ENCODE measurements at places on chromosomes 2 and 18.
A peak's percentile ranks its signal among the peaks of the same experiment; 100 is the strongest.

DNA sequence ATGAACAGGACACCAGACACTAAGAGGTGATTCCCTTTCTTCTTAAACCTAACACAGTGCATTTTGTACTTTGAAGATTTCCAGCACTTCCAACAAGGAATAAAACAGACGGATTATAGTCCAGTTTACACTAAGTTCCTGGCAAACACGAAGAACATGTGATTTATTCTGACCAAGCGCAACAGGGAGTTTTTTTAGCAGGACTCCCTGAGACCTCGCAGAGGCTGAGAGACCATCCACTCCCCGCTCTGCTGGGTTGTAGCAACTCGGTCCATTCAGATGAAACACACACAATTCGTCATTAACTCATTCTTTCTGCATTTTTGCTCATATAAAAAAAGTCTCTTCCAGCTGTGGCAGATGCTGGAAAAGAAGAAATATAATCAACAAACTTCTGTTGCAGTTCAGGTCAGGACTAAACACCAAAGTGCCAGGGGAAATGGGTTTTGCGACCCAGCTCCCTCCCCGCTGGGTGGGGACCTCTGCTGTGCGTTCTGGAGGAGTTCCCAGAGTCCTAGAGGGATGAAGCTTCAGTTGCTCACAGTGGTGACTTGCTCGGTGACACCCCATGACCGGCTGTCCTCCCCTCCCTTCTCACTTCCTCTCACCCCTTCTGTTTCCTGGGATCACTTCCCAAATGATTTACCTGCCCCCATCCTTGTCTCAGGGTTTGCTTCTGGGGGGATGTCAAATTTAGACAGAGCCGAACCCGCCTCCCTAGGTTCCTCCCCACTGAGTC lies 52.5 kb downstream of the KCNF1 start:
- no peak for DNase-seq

DNA sequence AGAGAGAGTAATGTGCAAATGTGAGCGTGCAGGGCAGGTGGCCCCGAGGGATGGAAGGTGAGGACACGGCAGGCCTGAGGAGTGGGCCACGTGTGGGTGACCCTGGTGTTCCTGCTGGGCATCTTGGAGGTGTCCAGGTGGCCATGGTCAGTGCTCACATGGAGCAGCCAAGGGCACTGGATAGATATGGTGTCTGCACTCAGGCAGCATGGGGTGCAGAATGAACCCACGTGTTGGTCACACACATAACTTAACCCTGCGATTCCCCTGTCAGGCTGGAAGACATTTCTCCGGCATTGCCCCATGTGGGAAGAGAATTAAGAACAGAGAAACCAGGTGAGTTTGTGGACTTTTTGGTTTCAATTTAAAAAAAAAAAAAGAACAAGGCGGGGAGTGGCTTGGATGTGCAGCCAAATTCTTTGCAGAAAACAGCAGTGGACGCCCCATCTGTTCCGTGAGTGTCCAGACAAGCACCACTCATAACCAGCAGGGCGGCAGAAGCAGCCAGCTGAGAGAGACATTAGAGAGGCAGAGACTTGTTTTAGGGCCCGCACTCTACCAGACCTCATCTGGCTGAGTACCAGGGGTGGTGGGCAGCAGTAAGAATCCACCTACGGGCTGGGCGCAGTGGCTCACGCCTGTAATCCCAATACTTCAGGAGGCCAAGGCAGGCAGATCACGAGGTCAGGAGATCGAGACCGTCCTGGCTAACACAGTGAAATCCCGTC lies 249.8 kb downstream of the ACKR3 start:
- DNase-seq, result no peak

DNA sequence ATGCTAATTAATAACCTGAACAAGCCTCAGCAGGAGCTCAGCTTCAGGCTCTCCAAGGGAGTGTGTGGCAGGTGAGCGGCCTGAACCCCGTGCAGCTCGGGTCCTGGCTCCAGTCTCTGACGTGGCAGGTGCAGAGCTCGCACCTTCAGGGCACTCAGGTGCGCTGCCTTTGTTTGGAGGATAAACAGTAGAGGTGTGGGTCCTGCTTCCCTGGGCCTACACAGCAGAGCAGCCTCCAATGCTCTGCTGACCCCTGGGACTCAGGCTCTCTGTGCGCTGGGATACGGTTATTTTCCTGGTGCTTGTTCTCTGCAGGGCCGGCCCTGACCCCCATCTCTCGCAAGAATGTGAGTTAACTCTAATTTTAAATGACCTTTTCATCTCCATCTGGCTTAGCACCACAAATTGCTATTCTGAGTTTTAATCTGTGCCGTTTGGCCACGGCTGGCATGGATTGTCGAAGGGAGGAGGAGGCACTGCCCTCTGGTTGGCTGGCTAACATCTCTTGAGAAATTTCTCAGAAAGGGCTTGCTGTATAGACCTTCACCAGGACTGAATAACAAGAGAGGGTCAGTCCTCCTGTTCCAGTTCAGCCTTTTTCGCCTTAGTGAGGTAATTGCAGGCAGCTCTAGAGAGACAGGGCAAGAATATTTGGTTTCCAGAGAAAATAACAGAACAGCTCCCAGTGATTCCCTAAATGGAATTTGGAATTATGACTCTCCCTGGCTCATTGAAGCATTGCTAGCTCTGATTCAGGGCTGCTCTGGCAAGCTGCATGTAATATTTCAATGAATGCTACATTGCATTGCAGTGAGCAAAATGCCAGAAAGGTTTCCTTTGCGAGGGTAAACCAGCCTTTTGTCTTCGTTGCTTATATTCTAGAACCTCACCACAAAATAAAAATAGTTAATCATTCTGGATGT lies 161.8 kb downstream of the DCDC2C start:
- DNase-seq, result no peak

DNA sequence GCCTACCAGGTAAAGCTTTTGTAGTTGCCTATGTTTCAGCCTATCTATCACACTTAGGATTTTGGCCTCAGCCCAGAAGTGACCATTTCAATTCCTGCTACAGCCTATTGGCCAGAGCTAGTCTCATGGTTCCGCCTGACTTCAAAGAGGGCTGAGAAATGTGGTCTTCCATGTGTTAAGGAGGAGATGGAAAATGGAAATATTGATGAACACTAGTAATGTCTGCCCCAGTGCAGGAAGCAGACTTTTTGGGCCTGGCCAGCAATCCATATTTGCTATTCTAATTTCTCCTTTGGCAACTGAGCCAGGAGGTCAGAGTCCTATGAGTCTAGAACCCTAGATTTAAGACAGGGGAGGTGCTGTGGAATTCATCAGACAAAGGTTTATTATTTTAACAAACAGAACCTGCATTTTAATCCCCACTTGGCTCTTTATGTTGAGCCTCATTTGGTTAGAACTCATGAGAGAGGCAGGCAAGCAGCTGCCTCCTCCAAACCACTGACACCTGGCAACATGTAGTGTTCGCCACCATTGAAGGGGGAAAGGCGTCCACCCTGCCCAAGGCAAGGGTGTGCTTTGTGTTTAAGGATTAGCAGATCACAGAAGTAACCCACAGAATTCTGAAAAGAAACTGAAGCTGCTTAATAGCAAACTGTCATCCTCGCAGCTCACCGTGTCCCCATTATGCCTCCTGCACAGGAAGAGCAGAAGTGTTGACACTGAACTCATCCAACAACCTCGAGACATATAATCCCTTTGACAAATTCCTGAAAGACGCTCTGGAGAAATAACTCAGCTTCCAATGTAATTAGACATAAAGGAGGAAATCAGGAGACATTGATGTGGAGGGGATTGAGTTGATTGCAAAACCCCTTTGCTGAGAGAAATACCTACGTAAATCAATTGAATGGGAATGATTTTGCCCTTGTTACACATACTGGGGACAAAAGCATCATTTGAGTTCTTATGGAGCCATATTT lies 47.7 kb upstream of the SCG2 start:
- DNase-seq, result no peak

- DNase-seq, result no peak
Observed at GRCh38 chr2:143550500-143550899, 421.3 kb downstream of the ARHGAP15 start.

- DNase-seq, result no peak
Observed at GRCh38 chr2:501130-501529, 176.1 kb downstream of the TMEM18 start.

- DNase-seq, result peak; percentile 62
Observed at GRCh38 chr2:241540771-241541561, 17.6 kb upstream of the BOK start.

- no peak for DNase-seq
Observed at GRCh38 chr18:51253476-51253875, 56.0 kb upstream of the MEX3C start.

GRCh38 chr18:54946149-54946581 lies 13.1 kb downstream of the CCDC68 start:
- DNase-seq, result no peak

- DNase-seq, result no peak
Observed at GRCh38 chr2:190718652-190719526, 70.0 kb downstream of the NAB1 start.

- peak; percentile 88 for DNase-seq
Observed at GRCh38 chr2:197164141-197164754, 146.3 kb downstream of the ANKRD44 start.

DNA sequence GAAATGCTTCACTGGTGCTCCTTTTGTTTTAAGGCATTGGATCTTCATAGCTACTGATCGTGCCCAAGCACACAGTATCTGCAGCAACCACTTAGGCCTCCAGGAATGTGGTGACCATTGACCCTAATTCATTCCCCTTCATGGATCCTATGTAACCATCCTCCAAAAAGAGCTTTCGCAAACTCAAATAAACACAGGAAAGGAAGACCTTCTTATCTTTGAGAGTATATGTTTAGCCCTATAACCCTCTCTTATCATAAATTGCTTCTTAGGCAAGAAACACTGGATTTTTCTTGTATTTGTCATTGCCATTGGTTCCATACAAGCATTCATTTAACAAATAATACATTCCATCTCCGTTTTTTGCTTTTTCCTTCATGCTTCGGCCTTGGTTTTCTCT lies 4.1 kb upstream of the TTR start:
- DNase-seq, result no peak

GRCh38 chr2:7813541-7814292 lies 868.1 kb upstream of the ID2 start:
- DNase-seq, result peak; percentile 21

- DNase-seq, result no peak
Observed at GRCh38 chr2:85758361-85759256, 4.8 kb downstream of the ATOH8 start.

DNA sequence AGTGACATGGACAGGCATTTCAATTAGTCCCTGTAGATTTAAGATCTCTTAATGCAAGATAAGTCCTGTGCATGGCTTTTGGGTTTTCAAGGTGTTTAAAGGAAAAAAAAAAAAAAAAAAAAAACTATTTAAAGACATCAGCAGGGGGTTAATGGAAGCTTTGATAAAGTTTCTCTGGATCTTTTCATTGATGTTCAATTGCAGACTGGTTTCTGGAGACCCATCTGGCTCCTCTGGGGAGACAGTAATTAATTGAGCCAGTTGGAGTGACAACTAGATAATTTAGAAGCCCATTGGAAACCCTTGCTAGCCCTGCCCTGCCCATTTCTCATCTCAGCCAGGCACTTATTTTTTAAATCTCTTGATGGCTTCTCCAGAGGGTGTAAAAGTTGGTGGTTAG lies 98.7 kb downstream of the EPHA4 start:
- no peak for DNase-seq

DNA sequence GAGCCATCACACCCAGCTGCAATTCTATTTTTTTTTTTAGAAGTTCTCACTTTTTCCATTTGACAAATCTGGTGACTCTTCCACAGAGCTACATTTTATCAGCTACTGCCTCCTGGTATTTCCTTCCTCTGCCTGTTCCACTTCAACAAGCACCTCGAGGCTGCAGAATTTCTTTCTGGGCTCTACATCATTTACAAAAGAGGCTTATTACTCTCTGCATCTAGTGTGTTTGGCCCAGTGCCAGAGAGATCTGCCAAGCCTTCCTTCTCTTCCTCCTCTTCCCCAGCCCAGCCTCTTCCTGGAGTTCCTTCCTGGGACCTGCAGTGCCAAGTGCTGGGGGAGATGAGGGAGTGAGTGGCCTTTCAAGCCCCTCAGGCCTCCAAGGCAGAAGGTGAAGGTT lies 119.6 kb upstream of the ITGA6 start:
- DNase-seq, result no peak

DNA sequence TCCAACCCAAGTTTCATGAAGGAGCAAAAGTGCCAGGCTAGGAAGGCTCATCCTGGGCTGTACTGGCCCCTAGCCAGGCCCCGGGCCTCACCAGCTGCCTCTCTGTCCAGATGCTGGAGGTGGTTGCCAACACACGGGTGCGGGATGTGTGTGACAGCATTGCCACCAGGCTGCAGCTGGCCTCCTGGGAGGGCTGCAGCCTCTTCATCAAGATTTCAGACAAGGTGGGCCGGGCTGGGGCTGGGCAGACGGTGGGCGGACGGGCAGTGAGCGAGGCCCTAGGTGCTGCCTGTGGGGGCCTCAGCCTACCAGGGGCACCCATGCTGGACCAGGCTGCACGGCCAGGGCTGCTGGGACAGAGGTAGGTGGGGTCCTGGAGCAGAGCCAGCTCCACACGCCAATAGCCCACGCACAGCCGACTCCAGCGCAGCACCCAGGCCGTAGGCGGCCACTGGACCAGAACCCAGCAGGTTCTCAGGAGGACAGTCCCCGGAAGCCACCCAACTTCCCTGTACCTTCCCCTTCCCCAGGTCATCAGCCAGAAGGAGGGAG lies 11.8 kb upstream of the GPR17 start:
- no peak for DNase-seq

DNA sequence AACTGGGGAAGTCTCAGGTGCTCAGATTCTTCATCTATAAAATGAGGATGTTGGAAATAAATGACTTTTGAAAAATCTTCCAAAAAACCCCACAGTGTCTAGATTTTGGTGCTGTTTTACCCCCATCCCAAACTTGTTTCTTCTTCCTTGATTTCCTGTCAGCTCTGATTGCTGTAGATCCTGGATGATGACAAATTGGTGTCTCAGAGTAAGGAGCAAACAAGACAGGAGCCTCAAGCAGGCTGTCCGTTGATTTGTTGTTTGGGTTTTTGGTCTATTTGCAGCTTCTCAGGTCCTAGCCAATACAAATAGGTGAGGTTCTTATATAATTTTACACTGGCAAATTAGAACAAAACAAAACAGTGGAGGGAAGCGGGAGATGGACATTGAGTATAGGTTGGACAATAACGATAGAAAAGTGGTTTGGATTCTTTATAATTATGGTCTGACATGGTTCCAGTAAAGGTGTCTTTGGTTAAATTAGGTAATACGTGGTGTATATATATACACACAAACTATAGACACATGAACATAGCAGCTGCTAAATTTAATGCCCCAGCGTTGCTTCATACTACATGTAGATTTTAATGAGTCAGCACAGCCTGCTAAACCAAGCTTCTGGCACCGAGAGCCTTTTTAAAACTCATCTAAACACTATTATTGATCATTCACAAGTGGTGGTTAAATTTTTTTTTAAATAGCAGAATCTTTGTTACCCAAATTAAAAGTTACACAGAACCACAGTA lies 142.5 kb downstream of the FMNL2 start:
- DNase-seq, result no peak

DNA sequence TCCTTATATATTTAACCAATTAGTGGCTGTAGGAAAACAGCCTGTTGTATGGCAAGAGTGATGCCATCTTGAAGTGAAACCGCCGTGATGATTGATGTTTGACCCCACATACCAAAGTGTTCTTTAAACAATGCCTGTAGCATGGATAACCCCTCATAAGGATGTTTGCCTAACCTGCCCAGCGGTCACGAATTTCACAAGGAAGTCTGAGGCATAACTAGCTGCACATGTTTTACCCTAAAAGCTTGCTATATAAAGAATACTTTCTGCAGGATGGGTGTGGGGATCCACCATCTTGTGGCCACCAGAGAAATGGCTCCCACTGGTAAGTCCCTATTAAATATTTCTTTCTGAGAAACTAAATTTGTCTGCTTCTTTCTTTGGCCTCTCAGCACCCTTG lies 68.7 kb downstream of the ZDBF2 start:
- DNase-seq, result no peak

Measured in spinal cord (tissue), 10 donors.